ENCODE measurements at places on chromosomes 4 and X.

GRCh38 chr4:46211406-46211805 is 87.6 kb upstream of the GABRG1 start:
- no peak for DNase-seq

DNA sequence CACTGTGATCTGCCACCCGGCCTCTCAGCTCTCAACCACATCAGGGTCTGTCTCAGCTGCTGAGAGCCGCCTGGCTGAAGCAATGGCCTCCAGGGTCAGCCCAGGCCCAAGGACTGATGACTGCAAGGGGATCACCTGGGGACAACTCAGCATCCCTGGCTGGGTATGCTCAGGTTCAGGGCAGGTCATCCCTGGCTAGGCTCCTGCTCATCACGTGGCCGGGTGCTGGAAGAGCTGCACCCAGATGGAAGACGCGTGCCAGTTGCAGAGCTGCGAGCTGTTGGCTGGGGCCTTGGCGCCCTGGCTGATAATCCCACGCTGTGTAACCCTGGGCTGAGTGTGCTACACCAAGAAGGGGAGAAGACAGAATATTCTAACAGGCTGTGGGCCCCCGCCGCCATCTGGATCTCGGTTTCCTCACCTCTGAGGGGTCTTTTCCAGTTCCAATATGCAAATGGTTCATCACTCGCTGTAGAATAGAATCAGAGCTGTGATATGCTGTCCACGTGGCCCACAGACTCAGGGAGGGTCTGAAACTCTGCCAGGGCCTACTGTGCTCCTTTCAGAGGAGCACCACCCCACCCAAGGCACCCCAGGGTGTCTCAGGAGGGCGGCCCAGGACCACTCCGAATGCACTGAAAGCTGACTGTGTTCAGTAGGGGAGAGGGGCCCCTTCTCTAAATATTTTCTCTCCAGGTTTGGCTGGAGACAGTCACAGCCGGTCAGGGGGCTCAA is 338.8 kb downstream of the BCOR start:
- DNase-seq = no peak

GRCh38 chr4:52904421-52904820 is 42.3 kb downstream of the RASL11B start:
- no peak for DNase-seq

GRCh38 chr4:89757154-89757719 is 79.7 kb downstream of the SNCA start:
- DNase-seq = no peak

- DNase-seq = no peak
Observed at GRCh38 chr4:182547435-182547834, 304.2 kb downstream of the TENM3 start.

GRCh38 chr4:24662542-24662941 is 78.2 kb upstream of the DHX15 start:
- no peak for DNase-seq

GRCh38 chrX:119646515-119646914 is 40.3 kb upstream of the NKRF start:
- DNase-seq = no peak

DNA sequence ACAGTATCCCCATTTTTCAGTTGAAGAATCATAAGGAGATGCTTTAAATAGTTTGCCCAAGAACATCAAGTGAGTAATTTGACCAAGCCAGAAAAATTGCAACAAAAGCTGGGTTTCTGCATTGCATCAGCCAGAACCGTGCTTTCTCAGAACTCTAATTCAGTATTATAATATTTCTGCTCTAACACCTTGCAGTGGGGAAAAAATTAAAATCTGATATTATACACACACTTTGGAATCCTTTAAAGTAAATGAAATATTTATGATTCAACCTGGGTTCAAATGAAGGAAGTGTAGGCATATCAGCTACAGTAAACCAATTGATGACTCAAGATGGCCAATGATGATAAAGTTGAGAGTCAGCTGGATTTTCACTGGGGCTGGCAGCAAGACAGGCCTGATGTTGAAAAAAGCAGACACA is 387.6 kb upstream of the ZFP42 start:
- DNase-seq = no peak

DNA sequence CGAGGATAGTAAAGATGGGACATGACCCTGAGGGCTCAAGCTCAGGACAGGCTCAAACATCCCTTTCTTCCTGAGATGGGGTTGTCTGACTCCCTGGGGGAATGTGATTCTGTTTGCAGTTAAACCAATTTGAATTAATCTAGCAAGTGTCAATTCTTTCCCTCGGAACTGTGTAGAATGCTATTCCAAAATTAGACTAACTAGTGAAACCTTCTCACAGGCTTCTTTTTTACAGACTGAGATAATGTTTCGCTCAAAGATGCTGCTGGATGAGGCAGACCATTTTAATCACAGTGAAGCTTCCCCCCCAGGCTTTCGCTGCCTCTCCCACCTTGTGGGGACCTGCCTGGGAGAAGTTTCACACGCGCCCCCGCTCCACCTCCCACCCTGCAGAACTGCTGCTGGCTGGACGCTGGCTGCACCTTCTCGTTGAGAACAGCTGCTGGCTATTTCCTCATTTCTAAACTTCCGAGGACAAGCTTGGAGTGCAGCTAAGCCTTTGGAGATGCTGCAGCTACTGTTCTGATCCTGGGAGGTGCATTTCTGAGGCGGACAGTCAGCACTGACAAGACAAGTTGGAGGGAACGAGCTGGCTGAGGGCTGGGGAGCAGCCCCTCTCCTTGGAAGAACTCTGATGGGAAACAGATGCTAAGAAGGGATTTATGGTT is 297.8 kb downstream of the RAPGEF2 start:
- no peak for DNase-seq

DNA sequence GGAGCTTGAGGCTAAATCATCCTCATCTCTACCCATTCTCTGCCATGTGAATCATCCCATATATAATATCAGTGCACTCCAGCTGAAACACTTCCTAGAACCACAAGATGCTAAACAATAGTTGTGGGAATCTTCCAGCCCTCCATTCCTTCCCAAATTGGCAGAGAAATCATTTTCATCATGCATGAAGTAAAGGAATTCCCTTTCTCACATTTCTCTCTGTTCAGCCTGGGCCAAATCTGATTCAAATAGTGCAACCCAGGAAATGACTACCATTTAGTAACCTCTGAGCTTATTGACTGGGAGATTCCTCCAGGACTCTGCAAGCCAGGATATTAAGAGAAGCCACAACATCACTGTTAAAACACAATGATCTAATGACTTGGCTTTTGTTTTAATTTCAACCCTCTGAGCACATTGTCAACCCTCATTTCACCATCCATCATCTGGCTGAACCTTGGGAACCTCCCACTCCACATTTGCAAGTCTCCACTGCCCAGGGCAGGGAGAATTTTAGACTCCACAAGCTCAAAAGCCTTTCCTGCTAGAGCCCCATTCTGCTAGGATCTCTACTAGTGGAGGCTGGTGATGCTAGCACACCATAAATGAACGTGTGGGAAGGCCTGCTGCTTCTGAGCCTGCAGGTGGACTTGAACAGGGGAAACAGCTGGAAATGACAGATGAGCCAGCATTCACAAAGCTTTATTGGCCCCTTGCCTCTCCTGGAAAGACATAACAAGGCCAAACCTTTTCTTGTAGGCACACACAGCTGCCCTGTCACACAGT is 133.9 kb downstream of the TET2 start:
- DNase-seq = no peak

GRCh38 chrX:120823556-120823955 is 52.1 kb downstream of the CT47B1 start:
- DNase-seq = no peak

- no peak for DNase-seq
Observed at GRCh38 chr4:140351093-140352075, 22.1 kb upstream of the SCOC start.

DNA sequence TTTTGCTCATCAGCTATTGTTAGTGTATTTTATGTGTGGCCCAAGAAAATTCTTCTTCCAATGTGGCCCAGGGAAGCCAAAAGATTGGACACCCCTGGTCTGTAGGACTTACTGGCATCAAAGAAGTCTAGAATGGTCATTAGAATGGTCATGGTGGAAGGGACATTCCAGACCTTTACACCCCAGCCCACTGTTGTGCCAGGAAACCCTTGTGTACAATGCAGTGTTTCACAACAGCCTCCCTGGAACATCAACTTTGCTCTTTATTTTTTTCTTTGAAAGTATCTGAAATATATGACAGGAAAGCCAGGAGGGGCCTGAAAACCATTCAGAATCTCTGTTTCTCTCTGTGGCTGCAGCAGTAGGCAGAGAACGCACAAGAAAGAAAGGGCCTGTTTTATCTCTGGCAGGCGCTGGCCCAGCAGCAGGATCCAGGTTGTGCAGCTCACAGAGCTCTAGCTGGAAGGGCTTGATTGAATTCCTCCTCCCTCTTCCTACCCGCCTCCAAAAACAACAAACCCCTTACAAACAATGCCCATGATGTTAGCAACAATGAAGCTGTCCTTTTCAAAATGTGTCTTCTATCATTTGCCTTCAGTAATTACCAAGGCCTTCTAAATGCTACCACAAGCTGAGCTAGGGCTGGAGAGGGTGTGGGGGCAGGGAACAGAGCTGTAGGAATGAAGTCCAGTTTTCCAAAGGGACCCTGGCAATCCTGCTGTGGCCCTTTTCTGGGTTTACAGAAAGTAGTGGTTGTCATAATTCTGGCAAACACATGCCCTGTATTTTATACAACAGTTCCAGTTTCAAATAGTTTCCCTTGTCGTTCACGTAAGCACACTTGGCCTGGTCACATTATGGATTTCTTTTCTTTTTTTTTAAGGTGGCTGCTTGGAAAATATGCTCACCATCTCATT is 32.3 kb upstream of the TFDP3 start:
- DNase-seq = no peak

DNA sequence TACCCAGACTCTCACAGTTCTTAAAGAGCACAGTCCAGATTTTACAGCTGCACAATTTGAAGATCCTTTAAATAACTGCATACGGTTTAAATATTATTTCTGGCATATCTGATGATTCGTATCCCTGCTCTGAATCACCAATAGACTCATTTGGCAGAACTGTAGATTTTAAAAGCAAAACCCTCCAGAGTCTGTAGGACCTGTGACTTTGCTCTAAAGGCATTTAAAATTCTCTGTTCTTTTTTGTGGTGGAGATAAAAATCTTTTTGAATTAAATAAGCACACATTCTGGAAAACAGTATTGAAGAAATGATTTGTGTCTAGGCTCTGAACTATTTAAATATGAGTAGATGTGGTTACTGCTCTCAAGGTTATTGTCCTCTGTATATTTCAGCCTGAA is 246.2 kb upstream of the PITX2 start:
- DNase-seq = no peak

DNA sequence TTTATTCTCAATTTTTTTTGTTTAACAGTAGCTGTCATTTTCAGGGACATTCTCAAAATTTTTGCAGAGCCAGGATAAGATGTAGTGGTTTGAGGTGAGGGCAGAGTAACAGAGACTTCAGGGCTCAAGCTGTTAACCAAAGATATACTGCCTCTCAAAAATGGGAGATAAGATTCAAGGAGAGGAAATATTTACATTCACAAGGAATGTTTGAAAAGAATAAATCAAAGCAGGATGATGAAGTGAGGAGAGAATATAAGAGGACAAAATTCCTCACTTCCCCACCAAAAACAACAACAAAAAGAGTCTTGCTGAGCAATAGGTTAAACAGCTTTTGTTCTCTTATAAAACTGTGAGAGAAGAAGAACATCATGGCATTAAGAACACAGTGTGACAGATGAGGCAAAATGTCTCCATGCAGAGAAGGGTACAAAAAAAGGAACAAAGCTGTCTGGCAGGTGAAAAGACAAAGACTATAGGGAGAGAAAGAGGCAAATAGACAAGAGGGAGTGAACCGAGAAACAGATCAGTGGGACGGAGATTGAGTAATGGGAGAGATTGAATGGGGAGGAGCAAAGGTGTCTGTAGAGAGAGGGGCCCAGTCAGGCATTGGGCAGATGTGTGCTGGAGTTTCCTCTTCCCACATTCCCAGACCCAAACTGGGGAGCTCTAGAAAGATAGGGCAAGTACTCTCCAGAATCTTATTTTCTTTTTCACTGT is 106.1 kb upstream of the TMEM150C start:
- no peak for DNase-seq

DNA sequence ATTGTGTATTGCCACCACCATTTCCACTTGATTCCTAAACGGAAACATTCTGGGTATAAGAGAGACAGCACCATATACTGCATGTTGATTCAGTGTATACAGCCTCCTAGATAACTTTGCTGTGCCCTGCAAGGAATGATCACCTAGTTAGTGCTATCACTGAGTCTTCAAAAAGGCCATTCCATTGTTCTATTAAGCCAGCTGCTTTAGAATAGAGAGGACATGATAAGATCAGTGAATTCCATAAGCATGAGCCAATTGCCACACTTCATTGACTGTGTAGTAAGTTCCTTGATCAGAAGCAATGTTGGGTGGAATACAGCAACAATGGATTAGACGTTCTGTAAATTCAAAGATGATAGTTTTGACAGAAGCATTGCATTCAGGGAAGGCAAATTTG is 1047.3 kb downstream of the PCDH18 start:
- no peak for DNase-seq

GRCh38 chrX:48698306-48698705 is 1.8 kb downstream of the SUV39H1 start:
- no peak for DNase-seq

GRCh38 chrX:139126493-139126892 is 404.0 kb upstream of the F9 start:
- no peak for DNase-seq

DNA sequence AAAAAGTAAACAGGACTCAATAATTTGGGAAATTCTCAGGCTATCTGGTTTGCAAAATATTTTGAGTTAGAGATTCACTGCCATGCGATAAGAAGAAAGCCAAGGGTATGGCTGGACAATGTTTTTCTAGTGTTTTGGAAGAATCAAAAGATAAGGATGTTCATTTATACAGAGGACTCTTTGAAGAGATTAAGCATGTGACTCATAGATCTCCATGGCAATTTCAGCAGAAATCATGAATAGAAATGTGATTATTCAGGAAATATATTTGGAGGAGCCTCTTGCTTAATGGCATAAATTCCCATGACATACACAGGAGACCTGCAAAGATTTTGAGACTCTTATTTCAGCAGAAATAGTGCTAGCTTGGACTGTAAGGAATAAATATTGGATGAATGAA is 16.7 kb upstream of the FRAS1 start:
- DNase-seq = no peak

DNA sequence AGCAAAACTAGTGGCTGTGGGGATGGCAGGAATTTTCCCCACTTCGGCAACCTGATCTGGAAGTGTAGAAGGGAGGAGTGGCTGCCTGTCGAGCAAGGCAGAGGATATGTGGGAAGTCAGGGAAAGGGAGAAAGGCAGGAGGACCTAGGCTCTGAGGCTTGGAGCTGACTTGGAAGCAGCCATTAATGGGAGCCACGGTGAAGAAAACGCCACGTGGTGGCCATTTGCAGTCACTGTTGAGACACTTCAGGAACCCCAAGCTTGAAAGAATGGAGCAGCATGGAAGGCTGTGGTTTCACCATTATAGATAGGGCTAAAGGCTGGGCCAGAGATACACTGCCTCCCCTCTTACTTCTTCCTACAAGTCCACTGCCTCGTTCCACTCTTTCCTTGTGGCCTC is 41.8 kb upstream of the MAML3 start:
- no peak for DNase-seq

GRCh38 chr4:165325732-165326512 is 1.5 kb upstream of the MSMO1 start:
- DNase-seq = no peak

All from stimulated activated CD4-positive, alpha-beta T cell treated with anti-CD3 and anti-CD28 coated beads, TNF-alpha, amount 100 ng/mL, for 48 hours (primary cell).